Calu3 (cell line): ENCODE measurements at places on chromosomes 7 and 10. TPM values are rescaled to one million over a fixed set of nuclear protein-coding genes. Genes with fewer than 3 reads are reported as not detected.

KIF5B gene
- 106 and 108 TPM in 2 replicates for total RNA-seq

- peak; percentile 12 for DNase-seq
- H3K27ac ChIP-seq, result peak overlapping the region; percentile 77
- no peaks in the 10 kb centered on the region for H3K36me3 ChIP-seq
- no peaks in the 10 kb centered on the region for H3K27me3 ChIP-seq
- H3K4me3 ChIP-seq, result no peak overlapping the region
- H3K4me1 ChIP-seq, result peaks cover 24% of the 10 kb centered on the region
Measured at GRCh38 chr10:10792681-10793080, 225.0 kb upstream of the CELF2 start.

DNA sequence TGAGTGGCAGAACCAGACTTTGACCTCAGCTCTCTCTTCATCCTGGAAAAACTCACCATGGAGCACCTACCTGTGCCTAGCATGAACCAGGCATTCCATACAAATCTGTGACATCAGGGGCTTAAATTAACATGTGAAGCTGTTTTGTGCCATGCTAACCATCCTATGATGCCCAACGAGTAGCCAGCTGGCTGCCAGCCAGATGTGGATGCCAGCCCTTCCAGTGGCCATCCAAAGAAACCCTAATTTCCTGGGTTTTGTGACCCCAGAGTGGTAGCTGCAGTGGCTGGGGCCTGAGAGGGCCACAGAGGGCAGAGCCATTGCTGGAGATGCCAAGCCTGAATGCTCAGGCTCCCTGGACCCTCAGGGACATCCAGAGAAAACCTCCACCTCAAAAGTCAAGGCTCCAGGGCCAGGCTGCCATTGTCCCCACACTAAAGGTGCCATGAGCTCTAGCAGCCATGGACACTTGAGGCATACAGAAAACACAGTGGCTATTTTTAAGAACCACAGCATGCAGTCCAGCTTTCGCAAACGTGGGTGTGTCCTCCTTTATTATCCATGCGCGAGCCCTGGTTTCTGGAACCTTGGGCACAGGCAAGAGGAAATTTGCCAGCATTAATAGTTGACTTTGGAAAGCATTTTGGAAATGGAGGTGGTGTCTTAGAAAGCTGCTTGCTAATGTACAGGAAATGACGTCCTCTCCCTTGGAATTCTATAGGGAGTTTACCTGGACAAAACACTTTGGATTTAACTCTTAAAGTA is 6.0 kb downstream of the CPXM2 start:
- no peaks in the 10 kb centered on the region for H3K36me3 ChIP-seq
- H3K27me3 ChIP-seq, result peaks cover 54% of the 10 kb centered on the region
- no peak overlapping the region for H3K4me3 ChIP-seq
- no peaks in the 10 kb centered on the region for H3K4me1 ChIP-seq
- H3K27ac ChIP-seq, result no peak overlapping the region

- peaks cover 9% of the 10 kb centered on the region for H3K4me1 ChIP-seq
- no peaks in the 10 kb centered on the region for H3K36me3 ChIP-seq
- DNase-seq, result no peak
- H3K27ac ChIP-seq, result no peak overlapping the region
Measured at GRCh38 chr10:103582331-103583123, 89.0 kb downstream of the NEURL1 start.

GRCh38 chr7:7002418-7003062 is 176.5 kb upstream of the CCZ1B start:
- H3K4me3 ChIP-seq, result no peak overlapping the region
- H3K27ac ChIP-seq, result no peak overlapping the region
- H3K36me3 ChIP-seq, result no peaks in the 10 kb centered on the region
- H3K27me3 ChIP-seq, result no peaks in the 10 kb centered on the region
- no peaks in the 10 kb centered on the region for H3K4me1 ChIP-seq

GRCh38 chr10:86333826-86334487 is 32.6 kb downstream of the GRID1 start:
- H3K36me3 ChIP-seq, result no peaks in the 10 kb centered on the region
- no peak overlapping the region for H3K4me3 ChIP-seq
- H3K27me3 ChIP-seq, result peaks cover 25% of the 10 kb centered on the region

GSTO2 gene
- total RNA-seq, result 25.7 and 26.7 TPM in 2 replicates

- peak overlapping the region; percentile 97 for H3K27ac ChIP-seq
- H3K36me3 ChIP-seq, result peaks cover 22% of the 10 kb centered on the region
- peak overlapping the region; percentile 95 for H3K4me3 ChIP-seq
- H3K27me3 ChIP-seq, result peaks cover 9% of the 10 kb centered on the region
- DNase-seq, result peak; percentile 88
Measured at GRCh38 chr7:21944616-21945453, 864 bp downstream of the CDCA7L start.

DNA sequence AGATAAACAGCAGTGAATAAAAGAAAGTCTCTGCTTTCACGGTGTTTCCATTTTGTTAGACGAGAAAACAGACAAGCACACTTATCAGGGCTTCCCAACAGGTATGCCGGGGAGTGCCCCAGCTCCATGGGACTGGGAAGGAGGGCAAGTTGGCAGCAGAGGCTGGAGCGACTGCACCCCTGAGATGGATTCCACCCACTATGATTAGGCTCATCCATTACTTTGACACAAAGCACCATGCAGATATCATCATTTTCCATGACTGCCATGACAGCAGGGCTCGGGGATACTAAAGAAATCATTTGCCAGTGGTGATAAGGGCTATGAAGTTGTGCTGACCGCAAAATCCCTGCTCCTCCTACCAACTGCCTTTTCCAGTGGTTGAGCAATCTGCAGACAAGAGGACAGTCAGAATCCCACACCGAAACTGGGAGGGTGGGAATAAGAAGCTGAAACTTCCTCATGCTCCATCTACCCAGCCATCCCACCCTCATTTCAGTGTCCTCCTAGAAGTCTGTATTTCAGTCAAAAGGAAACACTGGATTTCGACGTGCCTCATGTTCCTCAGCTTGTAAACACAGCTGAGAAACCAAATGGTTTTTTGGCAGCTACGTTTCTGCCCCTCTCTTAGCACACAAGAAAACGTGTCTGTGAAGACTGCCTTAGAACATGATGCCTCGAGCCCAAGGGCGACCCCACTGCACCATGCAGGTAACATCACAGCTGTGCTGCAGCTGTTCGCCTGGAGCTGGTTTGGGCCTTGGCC is 15.5 kb downstream of the CREB3L2 start:
- H3K27me3 ChIP-seq, result no peaks in the 10 kb centered on the region
- no peak overlapping the region for H3K27ac ChIP-seq
- H3K4me1 ChIP-seq, result peaks cover 6% of the 10 kb centered on the region

CPVL gene
- 43.5 and 62.7 TPM in 2 replicates for total RNA-seq

SLC26A4 gene
- 0.09 TPM in 1 of 2 replicates, not detected in the other for total RNA-seq

FAM131B gene
- total RNA-seq, result 0.19 and 1.2 TPM in 2 replicates

DNA sequence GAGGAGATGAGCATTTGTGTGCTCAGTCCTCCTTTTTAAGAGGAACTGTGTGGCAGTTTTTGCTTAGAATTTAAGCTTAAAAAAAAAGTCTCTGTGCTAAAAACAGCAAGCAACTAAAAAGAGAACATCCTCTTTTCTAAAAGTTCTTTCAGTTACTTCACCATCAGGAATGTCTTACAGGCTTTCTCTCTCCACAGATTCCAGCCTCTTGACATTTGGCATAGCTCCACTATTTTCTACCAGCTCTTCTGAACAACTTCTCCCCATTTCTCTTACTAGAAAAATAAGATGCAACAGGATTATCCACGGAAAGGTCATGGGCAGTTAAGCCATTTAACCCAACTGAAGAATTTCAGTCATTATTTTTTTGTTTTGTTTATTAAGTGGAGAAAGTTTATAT is 13.2 kb downstream of the PCLO start:
- no peak overlapping the region for H3K4me3 ChIP-seq
- no peaks in the 10 kb centered on the region for H3K27me3 ChIP-seq
- no peak overlapping the region for H3K27ac ChIP-seq
- no peaks in the 10 kb centered on the region for H3K4me1 ChIP-seq
- no peaks in the 10 kb centered on the region for H3K36me3 ChIP-seq

- no peak overlapping the region for H3K4me3 ChIP-seq
- no peak for DNase-seq
- no peaks in the 10 kb centered on the region for H3K4me1 ChIP-seq
- H3K27ac ChIP-seq, result no peak overlapping the region
Measured at GRCh38 chr7:68334636-68335272, 1263.5 kb upstream of the AUTS2 start.

- no peak overlapping the region for H3K27ac ChIP-seq
- H3K27me3 ChIP-seq, result no peaks in the 10 kb centered on the region
- H3K4me1 ChIP-seq, result no peaks in the 10 kb centered on the region
- H3K4me3 ChIP-seq, result no peak overlapping the region
Measured at GRCh38 chr7:145293754-145294153, 457.9 kb upstream of the TPK1 start.

DNA sequence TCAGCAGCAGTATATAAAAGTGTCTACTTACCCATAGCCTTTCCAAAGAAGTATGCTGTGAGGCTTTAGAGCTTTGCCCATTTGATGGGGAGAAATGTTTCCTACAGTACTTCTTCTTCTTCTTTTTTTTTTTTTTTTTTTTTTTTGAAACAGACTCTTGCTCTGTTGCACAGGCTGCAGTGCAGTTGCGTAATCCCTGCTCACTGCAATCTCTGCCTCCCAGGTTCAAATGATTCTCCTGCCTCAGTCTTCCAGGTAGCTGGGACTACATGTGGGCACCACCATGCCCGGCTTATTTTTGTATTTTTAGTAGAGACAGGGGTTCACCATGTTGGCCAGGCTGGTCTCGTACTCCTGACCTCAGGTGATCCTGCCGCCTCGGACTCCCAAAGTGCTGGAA is 101.7 kb upstream of the TMEM26 start:
- H3K4me3 ChIP-seq, result no peak overlapping the region
- no peak for DNase-seq
- H3K36me3 ChIP-seq, result no peaks in the 10 kb centered on the region
- no peak overlapping the region for H3K27ac ChIP-seq

GRCh38 chr7:98242934-98243333 is 9.1 kb downstream of the TECPR1 start:
- no peak overlapping the region for H3K4me3 ChIP-seq
- H3K4me1 ChIP-seq, result no peaks in the 10 kb centered on the region
- no peak overlapping the region for H3K27ac ChIP-seq
- no peaks in the 10 kb centered on the region for H3K36me3 ChIP-seq
- H3K27me3 ChIP-seq, result no peaks in the 10 kb centered on the region

GRCh38 chr10:34679177-34679576 is 135.9 kb downstream of the PARD3 start:
- H3K4me1 ChIP-seq, result peaks cover 8% of the 10 kb centered on the region
- H3K36me3 ChIP-seq, result peaks cover 5% of the 10 kb centered on the region
- no peak overlapping the region for H3K27ac ChIP-seq
- H3K27me3 ChIP-seq, result no peaks in the 10 kb centered on the region
- H3K4me3 ChIP-seq, result no peak overlapping the region
- no peak for DNase-seq

PDSS1 gene
- total RNA-seq, result 15.4 and 15.9 TPM in 2 replicates

KEL gene
- total RNA-seq, result not detected in 2 replicates

DNA sequence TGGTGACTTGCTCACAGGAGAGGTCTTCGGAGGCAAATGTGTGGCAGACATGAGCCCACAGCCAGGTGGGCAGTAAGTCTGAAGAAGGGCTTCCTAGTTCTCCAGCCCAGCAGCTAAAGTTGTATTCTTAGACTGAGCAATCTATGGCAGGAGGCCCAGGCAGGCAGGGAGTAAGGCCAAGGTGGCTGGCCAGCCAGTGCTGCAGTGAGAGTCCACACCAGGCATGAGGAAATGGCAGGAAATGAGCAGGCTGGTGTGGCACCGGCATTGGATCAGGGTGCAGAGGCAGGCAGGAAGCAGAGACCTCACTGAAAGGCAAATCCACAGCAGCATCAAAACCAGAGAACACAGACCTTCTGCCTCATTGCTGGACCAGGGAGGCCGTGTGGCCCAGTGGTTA is 84.6 kb upstream of the PDE1C start:
- peaks cover 23% of the 10 kb centered on the region for H3K4me1 ChIP-seq
- H3K36me3 ChIP-seq, result no peaks in the 10 kb centered on the region
- H3K4me3 ChIP-seq, result no peak overlapping the region

MYOZ1 gene
- total RNA-seq, result not detected in 2 replicates

- H3K36me3 ChIP-seq, result no peaks in the 10 kb centered on the region
- DNase-seq, result no peak
- peaks cover 14% of the 10 kb centered on the region for H3K27me3 ChIP-seq
- H3K27ac ChIP-seq, result no peak overlapping the region
Measured at GRCh38 chr10:116465546-116465945, 37.9 kb downstream of the PNLIPRP3 start.

DNA sequence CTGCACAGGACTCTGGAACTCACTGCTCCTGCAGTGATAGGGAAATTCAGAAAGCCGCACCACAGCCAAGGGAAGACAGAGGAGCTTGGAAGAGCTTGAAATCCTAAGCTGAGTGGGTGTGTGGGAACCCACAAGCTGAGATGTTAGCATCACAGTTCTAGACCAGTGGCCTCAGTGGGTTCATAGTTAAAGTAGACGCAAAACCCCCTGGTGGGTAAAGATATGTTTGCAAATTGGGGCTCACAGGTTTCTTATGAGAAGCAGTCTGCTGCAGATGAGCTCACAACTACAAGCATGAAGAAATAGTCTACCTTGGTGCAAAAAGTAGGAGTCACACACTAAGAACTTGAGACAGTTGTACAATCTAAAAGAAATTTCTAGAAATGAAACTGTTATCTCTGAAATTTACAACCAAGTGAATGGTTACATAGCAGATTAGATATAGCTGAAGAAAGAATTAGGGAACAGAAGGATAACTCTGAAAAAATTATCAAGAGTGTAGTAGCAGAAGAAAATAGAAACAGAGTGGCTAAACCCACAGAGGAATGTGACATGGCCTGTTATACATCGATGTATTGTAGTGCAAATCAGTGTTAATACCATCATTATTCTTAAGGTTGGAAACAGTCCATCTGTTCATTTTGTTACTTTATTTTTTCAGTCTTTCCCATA is 77.2 kb downstream of the DYNC2I1 start:
- H3K4me1 ChIP-seq, result no peaks in the 10 kb centered on the region
- H3K27ac ChIP-seq, result no peak overlapping the region
- H3K27me3 ChIP-seq, result no peaks in the 10 kb centered on the region

SLC39A12 gene
- total RNA-seq, result not detected in 2 replicates

GRCh38 chr7:156095908-156096539 is 283.8 kb upstream of the SHH start:
- no peak overlapping the region for H3K27ac ChIP-seq
- no peak for DNase-seq
- H3K4me3 ChIP-seq, result no peak overlapping the region
- H3K36me3 ChIP-seq, result no peaks in the 10 kb centered on the region

DNA sequence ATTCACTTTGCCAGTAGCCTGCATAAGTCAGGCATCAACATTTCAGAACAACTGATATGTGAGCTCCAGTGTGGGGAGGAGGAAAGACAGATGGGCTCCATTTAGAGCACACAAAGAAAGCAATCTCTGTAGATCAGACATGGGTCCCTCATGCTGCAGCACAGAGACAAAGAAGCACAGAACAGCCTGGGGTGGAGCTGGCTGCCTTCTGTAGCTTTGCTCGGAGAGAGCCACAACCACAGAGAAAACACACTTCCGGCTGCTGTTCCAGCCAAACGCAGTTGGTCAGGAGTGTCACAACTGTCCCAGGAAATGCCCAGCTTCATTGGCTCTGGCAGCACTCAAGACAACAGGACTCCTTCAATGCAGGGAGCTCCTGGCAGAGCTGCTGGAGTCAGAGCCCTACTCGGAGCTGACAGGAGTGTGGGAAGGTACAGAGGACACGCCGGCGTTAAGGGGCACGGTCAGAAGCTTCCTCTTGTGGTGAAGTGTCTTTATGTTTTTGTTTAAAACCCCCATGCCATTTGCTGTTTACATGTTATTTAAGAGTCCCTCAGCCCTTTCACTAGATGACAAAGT is 494.4 kb downstream of the TCERG1L start:
- H3K4me1 ChIP-seq, result no peaks in the 10 kb centered on the region
- H3K27ac ChIP-seq, result no peak overlapping the region
- no peak for DNase-seq
- no peaks in the 10 kb centered on the region for H3K27me3 ChIP-seq

ASB4 gene
- 0.47 TPM in 1 of 2 replicates, not detected in the other for total RNA-seq
